Activated CD8-positive, alpha-beta T cell treated with anti-CD3 and anti-CD28 coated beads for 36 hours (primary cell): ENCODE measurements at places on chromosomes 5 and 9. TPM values are rescaled to one million over a fixed set of nuclear protein-coding genes. Genes with fewer than 3 reads are reported as not detected.

The PDCD1LG2 gene
- 0.13 TPM for total RNA-seq

The SLC1A3 gene
- 0.74 TPM for total RNA-seq

The RAB3C gene
- total RNA-seq, result not detected

The GABRB2 gene
- not detected for total RNA-seq

The CER1 gene
- not detected for total RNA-seq

The PCDHA5 gene
- total RNA-seq, result not detected

The ZNF367 gene
- total RNA-seq, result 29.3 TPM

The HK3 gene
- total RNA-seq, result not detected

The PCDHGA12 gene
- total RNA-seq, result not detected

The LOX gene
- not detected for total RNA-seq

The DDX4 gene
- total RNA-seq, result not detected

The QRFP gene
- total RNA-seq, result not detected

The SAXO1 gene
- 0.07 TPM for total RNA-seq

The DRD1 gene
- not detected for total RNA-seq

The FABP6 gene
- not detected for total RNA-seq

The RARS1 gene
- total RNA-seq, result 113 TPM

The ADAMTS12 gene
- not detected for total RNA-seq

The PDGFRB gene
- total RNA-seq, result 0.74 TPM

The SAP30L gene
- total RNA-seq, result 24.6 TPM

The MSMP gene
- total RNA-seq, result 0.59 TPM

The EPB41L4B gene
- 0.34 TPM for total RNA-seq

The DIPK1B gene
- total RNA-seq, result 0.14 TPM

The SOX30 gene
- 0.16 TPM for total RNA-seq

The UBTD2 gene
- total RNA-seq, result 7.9 TPM

The CDKN2A gene
- total RNA-seq, result 2.1 TPM

The ARL14EPL gene
- not detected for total RNA-seq

The CCDC192 gene
- not detected for total RNA-seq

The DAB2 gene
- total RNA-seq, result 0.16 TPM

The RCL1 gene
- 28.6 TPM for total RNA-seq

The PAM gene
- total RNA-seq, result 63.4 TPM

The SHISAL2B gene
- total RNA-seq, result not detected

The LIFR gene
- not detected for total RNA-seq

The LCN2 gene
- total RNA-seq, result not detected

The PNPLA7 gene
- total RNA-seq, result 4.8 TPM

The KIF20A gene
- total RNA-seq, result 51.4 TPM

The SH3RF2 gene
- not detected for total RNA-seq

The GFPT2 gene
- total RNA-seq, result not detected

The OR1Q1 gene
- total RNA-seq, result not detected
